Activated CD8-positive, alpha-beta memory T cell treated with anti-CD3 and anti-CD28 coated beads for 1 hour (primary cell): ENCODE measurements at places on chromosomes 7 and 10.

DNA sequence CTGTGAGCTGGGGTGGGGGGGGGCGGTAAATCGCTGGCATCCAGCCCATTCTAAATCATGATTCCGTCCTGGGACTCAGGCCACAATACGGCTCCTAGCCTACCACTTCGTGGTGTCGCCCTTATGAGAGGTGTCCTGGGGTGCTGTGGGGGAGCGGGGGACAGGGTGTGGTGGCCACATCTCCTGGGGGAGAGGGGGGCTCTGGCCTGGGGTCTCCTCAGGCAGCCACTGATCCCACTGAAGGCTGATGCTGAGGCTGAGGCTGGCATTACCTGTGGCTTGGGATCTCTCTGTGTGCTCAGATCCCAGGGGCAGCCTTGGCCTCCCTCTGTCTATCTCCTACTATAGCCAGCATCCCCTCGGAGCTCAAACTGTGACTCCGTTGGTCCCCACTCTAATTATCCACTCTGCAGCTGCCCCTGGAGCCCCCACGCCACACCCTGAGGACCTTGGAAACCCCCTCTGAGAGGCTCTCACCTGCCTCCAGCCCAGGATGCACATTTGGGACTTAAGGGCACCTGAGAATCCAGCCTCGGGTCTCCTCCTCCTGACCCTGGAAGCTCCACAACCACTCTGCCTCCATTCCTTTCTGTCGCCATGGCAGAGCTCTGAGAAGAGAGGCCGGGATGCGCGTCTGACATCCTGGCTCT lies 249.3 kb upstream of the TCERG1L start:
- DNase-seq: no peak

DNA sequence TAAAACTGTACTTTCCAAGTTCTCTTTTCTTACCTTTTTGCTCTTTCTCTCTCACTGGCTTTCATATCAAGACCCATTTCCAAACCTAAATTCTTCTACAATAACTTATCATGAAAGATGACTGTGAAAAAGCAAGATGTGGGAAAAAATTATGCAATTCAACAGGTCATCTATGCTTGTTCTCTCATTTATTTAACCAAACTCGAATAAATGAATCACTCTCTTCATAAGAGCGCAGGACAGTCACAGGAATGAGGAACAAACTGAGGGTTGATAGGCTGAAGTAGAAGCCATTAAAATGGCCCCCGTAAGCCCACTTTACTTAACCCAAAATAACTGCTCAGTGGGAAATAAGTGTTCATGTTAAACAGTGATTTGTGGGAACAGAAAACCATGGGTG lies 1289.7 kb upstream of the SORCS1 start:
- no peak for DNase-seq

GRCh38 chr10:71727738-71728737 lies 8.5 kb upstream of the C10orf105 start:
- no peak for DNase-seq

GRCh38 chr7:112596981-112597380 lies 116.2 kb downstream of the LSMEM1 start:
- DNase-seq: no peak

GRCh38 chr10:127102176-127102575 lies 94.2 kb downstream of the INSYN2A start:
- DNase-seq: no peak

- no peak for DNase-seq
Measured at GRCh38 chr10:104680467-104681401, 39.6 kb downstream of the SORCS3 start.
